ENCODE measurements at places on chromosomes 5 and 9.

DNA sequence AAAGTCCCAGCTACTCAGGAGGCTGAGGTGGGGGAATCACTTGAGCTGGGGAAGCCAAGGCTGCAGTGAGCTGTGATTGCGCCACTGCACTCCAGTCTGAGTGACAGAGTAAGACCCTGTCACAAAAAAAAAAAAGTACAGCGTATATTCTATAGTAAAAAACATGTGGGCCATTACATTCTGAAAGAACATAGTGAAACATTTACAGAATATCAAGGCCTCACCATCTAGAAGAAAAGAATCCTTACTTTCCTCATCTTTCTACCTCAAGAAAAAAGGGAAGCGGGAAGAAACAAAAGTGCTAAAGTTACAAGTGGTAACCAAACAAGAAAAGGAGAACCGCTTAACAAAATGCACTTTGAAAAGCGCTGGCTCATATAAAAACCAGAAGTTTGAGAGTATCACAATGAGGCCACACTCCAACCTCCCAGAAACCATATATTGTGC is 5.7 kb upstream of the SYK start:
- DNase-seq: no peak

GRCh38 chr5:104955479-104955878 is 1392.9 kb upstream of the NUDT12 start:
- DNase-seq: no peak

DNA sequence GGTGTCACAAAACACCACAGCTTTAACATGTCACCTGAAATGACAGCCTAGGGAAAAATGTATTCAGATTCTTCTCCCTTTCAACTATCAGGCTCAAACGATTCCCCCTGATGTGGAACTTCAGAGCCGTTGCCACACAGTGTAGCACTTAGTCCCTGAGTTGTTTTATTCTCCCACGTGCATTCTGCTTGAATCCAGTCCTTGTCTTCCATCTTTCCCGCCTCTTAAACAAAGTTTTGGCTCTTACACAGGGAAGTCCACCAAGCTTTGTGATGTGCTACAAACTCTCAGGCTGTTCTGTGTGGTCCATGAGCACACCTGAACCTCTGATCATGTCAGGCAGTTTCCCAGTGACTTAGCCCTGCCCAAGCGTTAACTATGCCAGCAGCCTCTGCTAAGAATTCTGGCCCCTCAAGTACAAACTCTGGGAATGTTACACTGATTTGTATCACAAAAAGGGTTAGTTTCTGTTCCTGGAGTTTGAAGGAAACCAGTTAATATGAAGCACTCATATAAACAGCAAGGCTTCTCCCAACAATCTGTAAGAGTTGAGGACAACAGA is 45.8 kb upstream of the RNF38 start:
- DNase-seq: no peak

GRCh38 chr9:110156902-110157301 is 51.1 kb downstream of the C9orf152 start:
- DNase-seq: peak; percentile 23

GRCh38 chr5:38827525-38827924 is 18.3 kb upstream of the OSMR start:
- DNase-seq: no peak

- DNase-seq: no peak
Measured at GRCh38 chr5:146671561-146672295, 155.7 kb upstream of the GPR151 start.

- no peak for DNase-seq
Measured at GRCh38 chr9:91405343-91406077, 18.1 kb downstream of the NFIL3 start.

DNA sequence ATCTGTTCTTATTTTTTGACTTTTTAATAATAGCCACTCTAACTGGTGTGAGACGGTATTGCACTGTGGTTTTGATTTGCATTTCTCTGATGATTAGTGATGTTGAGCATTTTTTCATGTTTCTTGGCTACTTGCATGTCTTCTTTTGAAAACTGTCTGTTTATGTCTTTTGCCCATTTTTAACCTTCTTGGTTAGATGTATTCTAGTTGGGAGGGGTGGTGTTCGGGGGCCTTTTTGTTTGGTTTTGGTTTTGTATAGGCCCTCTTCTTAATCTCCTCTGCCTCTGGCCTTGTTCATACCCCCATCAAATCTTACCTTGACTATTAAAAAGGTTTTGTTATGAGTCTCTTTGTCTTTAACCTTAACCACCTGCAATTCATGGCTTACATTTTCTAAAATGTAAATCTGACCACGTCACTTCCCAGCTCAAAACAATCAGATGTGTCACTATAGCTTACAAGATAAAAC is 107.8 kb upstream of the NR4A3 start:
- DNase-seq: no peak

Data from T-helper 2 cell (primary cell).